ENCODE measurements at places on chromosomes 7 and 10.

DNA sequence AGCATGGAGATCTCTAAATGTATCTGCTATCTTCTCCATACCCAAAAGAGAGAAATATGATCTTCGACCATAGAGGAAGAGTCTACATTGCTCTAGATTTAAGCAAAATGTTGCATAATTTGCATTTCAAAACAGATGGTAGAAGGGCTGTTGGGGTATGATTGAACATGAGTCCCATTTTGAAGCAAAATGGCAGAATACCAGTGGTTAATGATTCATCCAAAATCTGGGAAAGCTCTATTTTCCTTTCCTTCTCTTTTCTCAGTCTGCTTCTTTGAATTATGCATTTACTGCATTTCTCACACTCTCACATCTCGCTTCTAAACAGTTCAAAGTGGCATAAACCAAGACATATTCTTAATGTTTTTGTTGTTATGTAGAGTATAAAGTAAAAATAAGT lies 178.5 kb downstream of the MACC1 start:
- no peak for ATAC-seq

DNA sequence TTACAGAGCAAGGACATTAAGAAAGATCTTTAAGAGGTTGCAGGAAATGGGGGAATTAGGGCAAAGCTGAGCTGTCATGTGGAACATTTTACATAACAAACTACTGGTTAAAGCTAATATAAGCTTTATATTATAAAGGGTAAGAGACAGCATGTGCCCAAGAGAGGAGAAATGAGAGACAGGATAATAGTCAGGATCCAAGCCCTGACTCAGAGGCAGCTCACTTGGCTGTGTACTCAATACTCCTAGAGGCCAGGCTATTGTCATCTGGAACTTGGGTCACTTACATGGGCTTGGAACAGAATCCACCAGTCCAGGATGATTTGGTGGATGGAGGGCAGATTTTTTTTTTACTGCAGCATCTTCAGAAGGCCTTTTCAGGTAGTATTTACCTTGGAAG lies 418.6 kb upstream of the ZMIZ1 start:
- no peak for ATAC-seq

GRCh38 chr10:86100581-86101061 lies 266.0 kb downstream of the GRID1 start:
- peak; percentile 18 for ATAC-seq

DNA sequence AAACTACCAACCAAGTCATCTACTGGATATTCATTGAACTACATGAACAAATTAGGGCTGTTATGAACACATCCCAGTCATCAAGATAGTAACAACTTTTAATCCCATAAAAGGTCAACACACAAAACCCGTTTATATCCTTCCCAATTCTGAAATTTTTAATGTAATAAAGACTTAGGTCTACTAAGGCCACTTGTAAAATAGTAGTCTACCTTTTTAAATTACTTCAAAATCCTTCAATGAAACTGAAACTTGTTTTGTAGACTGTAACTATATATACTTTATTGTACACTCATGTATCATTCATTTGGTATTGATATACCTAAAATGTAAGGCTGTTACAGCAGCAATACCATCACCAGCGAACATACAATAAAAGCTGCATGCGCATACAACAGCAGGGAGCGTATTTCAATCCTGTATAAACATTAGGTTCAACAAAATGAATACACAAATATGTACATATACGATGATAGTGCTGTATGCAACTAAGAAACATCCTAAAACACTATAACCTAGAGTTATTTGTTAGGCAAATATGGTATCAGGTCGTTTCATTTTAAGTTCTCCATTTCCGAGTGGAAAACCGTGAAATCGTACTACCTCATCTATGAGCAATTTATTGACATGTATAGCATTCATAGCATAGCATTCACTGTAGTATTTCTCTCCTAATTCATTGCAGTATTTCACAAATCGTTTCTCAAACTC lies 973 bp downstream of the ATAD1 start:
- ATAC-seq = no peak

DNA sequence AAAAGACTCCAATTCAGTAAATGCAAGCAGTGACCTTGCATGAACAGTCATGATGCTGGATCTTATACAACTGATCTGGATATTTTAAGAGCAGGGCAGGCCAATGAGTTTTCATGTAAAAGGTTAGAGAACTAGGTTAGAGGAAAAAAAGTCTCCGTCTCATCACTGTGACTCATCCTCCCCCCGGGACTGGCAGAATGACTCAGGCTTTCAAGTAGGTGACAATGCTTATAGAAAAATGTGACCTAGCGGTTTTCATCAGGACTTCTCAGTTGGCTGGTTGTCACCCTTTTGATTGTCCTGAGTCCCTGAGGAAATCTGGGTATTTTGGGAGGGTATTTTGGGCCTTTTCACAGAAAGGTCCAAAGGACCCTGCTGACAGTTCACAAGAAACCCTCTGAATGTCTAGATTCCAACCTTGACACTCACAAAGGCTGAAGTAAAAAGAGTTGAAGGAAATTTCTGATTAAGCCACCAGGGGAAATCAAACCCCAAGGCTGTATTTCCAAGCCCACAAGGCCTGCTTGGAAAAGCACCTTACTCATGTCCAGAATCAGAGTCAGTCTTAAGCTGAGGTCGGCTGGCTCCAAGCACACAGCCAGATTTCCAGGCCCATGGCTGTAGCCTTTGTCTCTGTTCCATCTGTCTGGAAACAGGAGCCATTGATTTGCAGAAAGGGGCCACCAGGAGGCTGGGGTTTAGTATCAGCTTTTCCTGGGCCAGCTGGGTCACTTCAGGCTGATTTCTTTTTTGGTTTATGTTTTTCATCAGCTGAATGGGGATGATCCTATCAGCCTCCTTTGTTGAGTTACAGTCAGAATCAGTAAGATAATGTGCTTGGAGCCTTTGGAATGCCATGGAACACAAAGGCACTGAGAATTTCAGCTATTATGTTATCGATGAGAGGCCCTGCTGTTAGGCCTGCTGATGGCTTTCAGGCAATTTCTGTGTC lies 226.4 kb upstream of the HABP2 start:
- ATAC-seq = no peak

- no peak for ATAC-seq
Observed at GRCh38 chr7:13166801-13167200, 479.4 kb downstream of the ARL4A start.

DNA sequence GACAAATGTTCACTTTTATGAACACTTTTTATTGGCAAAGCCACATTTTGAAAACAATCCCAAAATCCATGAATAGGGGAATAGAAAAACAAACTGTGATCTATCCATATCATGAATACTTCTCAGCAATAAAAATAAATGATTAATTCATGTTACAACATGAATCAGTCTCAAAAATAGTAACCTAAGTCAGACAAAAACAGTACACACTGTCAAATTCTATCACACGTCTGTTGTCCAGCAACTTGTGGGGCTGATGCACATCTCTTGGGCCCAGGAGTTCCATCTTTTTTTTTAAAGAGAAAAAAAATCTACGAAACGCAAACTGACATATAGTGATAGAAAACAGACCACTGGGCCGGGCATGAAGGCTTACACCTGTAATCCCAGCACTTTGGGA lies 71.0 kb downstream of the LARP4B start:
- no peak for ATAC-seq

GRCh38 chr10:31317652-31318381 lies 1.2 kb upstream of the ZEB1 start:
- no peak for ATAC-seq

GRCh38 chr7:50262446-50262845 lies 42.1 kb upstream of the IKZF1 start:
- no peak for ATAC-seq

DNA sequence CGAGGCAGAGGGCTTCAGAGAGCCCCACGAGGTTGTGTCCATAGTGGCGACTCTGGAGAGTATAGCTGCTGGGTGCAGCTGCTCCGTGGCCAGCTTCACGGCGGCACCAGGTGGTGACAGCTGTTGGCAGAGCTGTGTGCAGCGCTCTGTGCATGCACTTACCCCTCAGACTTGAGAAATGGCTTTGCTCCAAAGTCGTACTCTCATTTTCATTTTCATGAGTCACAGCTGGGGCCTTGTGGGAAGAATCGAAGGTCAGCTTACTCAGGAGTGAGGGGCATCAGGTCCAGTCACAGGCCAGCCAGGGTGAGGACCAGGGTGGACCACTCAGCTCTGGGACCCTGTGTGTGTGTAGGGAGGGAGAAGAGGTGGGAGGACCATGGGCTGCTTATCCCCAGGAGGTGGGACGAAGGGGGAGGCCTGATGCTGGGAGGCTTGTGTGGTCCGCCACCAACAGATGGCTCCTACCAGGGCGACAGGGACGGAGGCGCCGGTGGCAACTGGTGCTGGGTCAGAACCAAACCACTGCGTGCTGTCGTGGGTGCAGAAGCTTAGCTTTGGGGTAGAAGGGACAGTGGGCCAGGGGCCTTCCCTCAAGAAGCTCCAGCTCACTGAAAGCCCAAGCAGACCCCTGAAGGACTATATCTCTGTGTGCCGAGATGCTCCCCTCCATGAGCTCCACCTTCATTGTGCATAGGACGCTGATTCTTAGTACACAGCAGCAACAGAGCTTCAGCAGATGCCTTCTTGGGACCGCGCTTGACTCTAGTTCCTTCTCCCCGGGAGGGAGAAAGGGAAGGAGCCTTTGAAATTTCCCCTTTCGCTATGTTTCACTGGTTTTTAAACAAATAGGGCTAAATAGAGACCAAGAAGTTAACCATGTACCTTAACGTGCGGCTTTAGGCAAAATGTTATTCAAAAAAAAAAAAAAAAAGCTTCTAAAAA lies 225.0 kb downstream of the CELF2 start:
- peak; percentile 79 for ATAC-seq

GRCh38 chr10:2839081-2839725 lies 228.1 kb upstream of the PFKP start:
- peak; percentile 16 for ATAC-seq

DNA sequence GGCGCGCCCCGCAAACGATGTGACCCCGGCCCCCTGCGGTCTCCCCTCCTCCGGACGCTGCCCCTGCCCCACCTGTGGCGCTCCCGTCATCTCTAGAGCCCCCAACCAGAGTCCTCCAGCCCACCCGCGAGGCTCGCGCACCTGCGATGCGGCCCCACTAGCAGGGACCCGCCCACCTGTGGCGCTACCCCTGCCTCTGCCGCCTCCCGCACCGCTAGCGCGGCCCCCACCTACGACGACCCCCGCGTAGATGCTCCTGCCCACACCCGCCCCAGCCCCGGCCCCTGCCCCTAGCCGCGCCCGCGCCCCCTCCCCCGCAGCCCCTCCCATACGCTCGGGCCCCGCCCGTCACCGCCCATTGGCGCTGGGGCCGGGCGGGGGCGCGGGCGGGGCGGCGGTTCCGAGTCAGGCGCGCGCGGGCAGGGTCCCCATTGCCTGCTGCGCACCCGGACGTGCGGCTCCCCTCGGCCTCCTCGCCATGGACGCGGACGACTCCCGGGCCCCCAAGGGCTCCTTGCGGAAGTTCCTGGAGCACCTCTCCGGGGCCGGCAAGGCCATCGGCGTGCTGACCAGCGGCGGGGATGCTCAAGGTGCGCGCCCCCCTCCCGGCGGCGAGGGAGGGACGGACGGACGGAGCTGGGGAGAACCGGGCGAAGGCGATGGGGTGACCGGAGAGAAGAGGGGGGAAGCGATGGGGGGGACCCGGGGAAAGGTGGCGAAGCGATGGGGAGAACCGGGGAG lies at the start of gene PFKP:
PFKP (plus strand) TSS at position 431 of the 741 bp plus-strand sequence; CDS start at position 479, 48 bp downstream.
- peak; percentile 68 for ATAC-seq

DNA sequence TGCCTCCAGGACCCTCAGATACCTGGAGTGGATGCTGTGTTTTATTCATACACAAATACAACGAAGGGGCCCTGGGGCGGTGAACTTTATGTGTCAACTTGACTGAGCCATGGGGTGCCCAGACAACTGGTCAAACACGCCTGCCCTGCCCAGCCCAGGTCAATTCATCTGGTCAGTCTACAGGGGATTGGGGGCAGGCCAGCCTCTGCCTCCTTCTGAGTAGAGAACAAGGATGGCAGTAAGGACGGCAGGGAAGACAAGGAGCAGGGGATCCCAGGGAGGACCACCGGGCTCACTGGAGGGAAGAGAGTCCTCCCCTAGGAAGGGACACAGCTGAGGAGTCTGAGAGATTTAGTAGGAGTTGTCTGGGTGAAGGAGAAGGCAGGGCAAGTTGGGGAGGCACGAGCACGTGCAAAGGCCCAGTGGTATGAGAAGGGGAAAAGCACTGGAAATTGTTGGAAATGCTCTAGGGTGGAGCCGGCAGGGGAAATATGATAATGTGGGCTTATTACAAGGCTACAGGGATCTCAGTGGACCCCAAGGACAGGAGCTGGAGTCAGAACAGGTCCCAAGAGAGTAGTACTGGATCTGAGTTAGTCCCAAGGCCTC lies 63.4 kb downstream of the MYL10 start:
- ATAC-seq = no peak

DNA sequence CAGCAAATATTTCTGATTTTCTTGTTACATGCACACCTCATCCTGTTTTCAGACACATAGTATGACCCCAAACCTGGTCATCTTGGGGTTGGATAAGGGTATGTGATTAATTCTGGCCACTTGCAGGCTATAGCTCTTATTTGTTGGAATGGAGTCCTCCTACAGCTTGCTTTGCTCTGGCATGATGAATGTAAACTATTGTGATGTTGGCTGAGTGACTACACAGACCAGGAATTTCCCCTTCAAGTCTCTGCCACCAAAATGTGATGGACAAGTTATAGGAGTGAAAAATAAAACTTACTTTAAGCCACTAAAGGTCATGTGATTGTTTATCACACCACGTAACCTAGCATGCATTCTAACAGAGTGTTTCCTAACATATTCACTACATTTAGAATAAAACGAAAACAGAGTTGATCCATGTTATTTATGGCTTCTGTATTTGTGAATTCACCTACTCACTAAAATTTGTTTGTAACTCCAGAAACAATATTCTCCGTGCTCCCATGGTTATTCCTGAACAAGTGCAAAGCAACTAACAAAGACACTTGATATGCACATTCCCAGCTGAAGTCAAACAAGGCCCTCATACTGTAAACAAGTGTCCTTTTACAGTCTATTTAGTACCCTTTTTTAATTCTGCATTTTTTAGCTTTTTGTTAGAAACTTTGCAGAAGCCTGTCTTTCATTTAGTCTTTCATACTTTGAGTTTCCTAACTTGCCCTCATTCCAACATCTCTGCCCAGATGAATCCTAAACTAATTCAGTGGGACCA lies 599.2 kb upstream of the PCDH15 start:
- ATAC-seq = no peak

- ATAC-seq = no peak
Observed at GRCh38 chr10:48444861-48445841, 138.7 kb downstream of the MAPK8 start.

Measured in stimulated activated memory B cell treated with anti-CD40 and anti-IgM and Interleukin-4, amounts not matched to agents 10 μg/mL and 1 μg/mL and 100 μg/mL, for 72 hours (primary cell).